HTR-8/SVneo (cell line): ENCODE measurements at places on chromosomes 12 and 14.

DNA sequence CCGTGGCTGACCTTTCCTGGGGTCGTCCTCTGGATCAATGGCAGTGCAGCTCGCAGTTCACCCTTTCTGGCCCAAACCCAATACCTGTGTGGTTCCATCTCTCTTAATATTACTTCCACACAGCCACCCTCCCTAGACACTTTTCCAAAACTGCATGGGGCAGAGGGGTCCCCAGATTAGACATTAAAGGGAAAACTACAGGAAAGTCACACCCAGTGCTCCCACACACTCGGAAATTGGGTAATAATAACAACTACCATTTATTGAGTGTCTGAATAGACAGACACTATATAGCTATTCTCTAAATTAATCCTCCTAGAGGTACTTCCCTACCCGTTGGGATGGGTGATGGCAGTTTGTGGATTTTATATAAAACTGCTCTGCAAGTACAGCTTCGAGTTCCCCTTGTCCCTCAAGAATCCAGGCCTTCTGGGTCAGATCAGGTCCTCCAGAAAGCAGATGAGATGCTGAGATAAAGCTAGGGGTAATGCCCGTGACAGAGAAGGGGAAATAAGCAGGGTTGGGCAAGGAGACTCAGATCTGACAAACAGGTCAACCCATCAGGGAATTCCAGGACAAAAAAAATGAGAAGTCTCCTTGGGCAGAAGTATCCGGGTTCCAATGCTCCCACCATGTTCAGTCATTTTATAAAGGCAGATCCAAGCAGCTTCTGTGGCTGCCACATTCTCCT lies 795 bp upstream of the PXN start:
- no peak for DNase-seq

- DNase-seq, result no peak
Observed at GRCh38 chr12:4591180-4591687, 29.2 kb downstream of the DYRK4 start.

DNA sequence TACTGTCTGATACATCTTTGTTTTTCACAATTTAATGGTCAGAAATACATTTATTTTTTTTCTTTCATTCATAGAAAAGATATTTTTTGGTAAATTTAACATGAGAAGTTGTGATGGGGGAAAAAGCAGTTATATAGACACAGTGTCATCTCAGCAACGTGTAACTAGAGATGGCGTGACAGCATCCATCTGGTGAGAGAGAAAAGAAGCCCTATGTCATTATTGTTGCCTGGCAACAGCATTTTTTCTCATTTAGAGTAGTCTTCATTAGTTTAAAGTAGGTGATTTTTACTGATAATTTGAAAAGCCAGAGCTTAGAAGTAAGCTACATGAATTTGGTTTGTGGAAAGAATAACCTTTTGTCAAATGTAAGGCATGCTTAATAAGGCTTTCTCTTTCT lies 128.6 kb downstream of the ACSS3 start:
- no peak for DNase-seq

DNA sequence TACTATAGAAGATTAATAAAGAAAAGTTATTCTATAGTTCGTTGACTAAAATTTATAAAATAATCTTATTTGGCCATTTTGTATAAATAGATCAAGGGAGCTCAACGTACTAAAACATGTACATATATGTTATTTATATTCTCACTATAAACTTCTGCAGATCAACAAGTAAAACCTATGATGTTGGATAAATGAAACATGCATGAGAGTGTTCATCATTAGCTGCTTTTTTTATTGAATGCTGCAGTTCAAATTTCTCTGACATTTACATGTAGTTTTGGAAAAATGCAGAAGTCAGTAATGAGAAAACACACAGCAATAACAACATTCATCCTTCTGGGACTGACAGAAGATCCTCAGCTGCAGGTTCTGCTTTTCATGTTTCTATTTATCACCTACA lies at the start of gene OR6C68:
Gene OR6C68, plus strand, starts transcription at position 301 of the 400 bp plus-strand sequence. Its CDS starts 0 bp downstream, at position 301.
- no peak for DNase-seq

GRCh38 chr12:123150275-123150743 lies 581 bp downstream of the PITPNM2 start:
- DNase-seq, result no peak

DNA sequence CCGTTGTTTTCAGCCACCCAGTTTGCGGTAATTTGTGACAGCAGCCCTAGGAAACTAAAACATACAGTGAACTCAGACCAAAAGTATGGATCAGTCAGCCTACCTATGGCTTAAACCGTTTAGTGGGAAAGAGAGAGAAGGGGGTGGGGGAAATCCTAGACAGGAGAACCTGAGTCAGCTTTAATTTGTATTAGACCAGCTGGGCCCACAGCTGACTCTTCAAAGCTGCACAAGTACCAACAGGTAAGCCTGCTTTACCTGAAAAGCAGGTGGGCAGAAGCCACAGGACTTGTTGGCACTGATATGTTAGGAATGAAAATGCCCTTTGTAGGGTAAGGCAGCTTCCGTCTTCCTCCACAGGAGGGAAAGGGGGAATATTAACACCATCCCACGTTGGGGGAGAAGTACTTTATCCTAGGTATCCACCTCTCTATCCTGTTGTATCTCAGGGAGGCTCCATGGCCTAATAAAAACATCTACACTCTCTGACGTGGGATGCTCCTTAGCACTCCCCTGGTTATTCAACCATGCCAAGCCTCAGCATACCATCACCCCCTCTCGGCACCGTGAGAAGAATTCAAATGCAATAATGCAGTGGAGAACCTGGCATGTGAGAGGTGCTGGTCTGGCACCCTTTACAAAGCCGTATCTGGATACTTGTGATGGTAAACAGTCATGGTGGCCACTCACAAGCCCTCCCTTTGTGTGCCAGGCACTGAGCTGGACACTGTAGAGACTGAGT lies 70.3 kb downstream of the STON2 start:
- DNase-seq, result no peak

- DNase-seq, result no peak
Observed at GRCh38 chr14:32571551-32571950, 242.5 kb downstream of the AKAP6 start.

DNA sequence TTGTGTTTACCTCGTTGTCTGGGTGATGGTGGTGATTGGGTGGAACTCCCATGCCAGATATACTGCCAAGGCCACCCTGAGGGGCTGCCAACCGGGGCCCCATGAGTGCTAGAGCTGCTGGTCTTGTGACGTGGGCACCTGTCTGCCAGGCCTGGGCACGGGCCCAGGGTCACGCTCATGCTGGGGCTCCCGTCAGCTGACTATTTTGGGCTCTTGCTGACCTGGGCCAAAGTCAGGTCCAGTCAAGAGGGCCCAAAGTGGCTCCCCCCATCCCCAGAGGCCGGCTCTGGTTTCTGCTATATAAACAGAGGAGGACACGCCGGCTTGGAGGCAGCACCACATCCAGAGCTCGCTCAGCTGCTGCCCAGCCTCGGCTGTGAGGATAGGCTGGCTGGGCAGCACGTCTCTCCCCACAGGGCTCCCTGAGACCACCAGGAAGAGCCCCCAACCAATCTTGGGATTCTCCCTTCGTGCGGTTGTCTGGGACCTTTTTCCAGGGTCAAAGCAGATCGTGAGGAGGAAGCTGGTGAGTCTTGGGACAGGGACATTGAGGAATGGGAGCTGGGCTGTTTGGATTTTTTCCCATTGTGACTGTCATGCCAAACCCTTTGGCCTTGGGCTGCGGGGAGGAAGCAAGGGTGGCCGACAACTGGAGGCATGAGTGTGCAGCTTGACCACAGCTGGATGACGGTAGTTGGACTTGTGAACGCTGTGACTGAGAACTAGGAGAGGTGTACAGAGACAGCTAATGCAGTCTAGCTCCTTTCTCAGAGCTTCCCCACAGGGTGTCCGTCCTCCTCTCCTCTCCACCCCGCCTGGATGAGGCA lies 7.6 kb upstream of the NR4A1 start:
- no peak for DNase-seq

- no peak for DNase-seq
Observed at GRCh38 chr12:4203772-4204376, 69.7 kb upstream of the CCND2 start.

- no peak for DNase-seq
Observed at GRCh38 chr12:87943023-87943422, 86.2 kb downstream of the C12orf50 start.

- DNase-seq, result no peak
Observed at GRCh38 chr12:68403711-68404110, 71.5 kb upstream of the MDM1 start.

DNA sequence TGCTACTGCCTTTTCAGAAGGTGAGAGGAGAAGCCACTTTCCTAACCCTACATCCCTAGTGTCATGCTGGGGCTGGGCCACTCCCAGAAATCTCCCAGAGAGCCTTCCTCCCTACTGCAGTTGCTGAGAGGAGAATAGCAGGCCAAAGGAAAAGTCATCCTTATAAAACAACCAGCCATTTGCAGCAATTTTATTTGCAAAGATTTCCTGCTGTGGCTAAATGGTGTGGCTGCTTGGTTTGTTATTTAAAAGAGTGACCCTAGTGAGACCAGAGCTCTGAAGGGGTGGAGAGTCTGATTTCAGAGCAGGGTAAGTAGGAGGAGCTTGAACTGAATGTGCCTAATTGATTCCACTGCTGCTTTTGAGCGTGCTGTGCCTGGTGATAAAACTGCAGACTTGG lies 232.0 kb downstream of the GRIN2B start:
- DNase-seq, result no peak

GRCh38 chr12:31362759-31363415 lies 36.9 kb upstream of the SINHCAF start:
- DNase-seq, result no peak

DNA sequence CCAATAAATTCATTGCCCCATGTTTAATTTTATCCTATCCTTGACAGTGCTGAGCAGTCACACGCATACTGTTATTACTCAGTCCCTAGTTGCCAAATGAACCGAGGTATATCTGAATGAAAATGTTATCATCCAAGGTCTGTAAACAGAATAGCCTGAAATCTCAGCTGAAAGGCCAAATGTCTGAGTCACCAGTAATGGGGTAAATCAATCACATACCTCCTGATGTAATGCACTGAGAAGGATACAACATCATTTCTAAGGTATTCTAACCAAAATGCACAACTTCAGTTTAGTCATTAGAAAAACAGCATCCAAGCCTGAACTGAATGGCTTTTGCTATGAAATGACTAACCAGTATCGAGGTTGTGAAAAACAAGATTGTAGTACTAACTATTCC lies 228.6 kb downstream of the DPF3 start:
- peak; percentile 87 for DNase-seq

- no peak for DNase-seq
Observed at GRCh38 chr14:92683041-92683440, 65.4 kb downstream of the LGMN start.

- DNase-seq, result no peak
Observed at GRCh38 chr12:130712346-130713065, 3.6 kb downstream of the RIMBP2 start.

GRCh38 chr12:54448344-54448743 lies 25.1 kb downstream of the GTSF1 start:
- DNase-seq, result no peak

- peak; percentile 94 for DNase-seq
Observed at GRCh38 chr14:99427632-99428300, 52.9 kb downstream of the SETD3 start.

- no peak for DNase-seq
Observed at GRCh38 chr12:68620519-68621471, 10.1 kb downstream of the RAP1B start.

- DNase-seq, result no peak
Observed at GRCh38 chr14:60655119-60655897, 6.0 kb upstream of the SIX1 start.

- DNase-seq, result no peak
Observed at GRCh38 chr12:132488127-132489077, 1.5 kb upstream of the FBRSL1 start.

- no peak for DNase-seq
Observed at GRCh38 chr12:90015228-90015627, 306.6 kb upstream of the ATP2B1 start.

GRCh38 chr12:51951843-51952722 lies 584 bp downstream of the ACVR1B start:
- DNase-seq, result no peak

DNA sequence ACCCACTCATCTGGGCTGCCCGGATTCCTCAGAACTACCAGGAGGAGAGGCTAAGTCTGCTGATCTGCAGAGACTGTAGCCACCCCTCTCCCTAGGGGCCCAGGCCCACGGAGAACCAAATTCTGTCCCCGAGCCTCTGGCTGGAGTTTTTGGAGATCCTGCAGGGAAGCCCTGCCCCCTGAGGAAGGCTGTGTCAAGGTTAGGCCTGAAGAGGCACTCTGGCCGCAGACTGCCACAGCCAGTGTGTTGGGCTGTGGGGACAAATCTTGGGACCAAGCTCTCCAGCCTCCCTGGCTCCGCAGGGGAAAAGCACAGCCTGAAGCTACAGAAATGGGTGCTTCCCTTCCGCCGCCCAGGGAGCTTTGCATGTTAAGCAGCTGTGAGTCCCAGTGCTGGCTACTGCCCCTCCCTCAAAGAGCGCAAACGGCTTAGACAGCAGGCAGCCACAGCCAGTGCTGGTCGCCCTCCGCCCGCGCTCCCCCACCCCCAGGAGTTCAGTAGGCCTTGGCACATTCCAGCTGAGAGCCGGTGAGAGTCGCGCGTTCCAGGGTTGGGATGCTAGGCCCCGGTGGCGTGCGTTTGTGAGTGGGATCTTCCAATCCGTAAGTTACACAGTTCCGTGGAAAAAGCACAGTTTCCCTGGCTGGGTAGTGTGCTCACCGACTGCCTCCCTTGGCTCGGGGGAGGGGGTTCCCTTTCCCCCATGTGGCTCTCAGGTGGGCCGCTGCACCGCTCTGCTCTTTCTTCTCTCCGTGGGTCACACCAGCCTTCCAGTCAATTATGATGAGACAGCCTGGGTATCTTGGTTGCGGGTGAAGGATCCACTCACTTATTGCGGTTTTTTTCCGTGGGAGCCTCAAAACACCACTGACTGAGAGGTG lies 13.2 kb downstream of the CLEC4E start:
- DNase-seq, result no peak

DNA sequence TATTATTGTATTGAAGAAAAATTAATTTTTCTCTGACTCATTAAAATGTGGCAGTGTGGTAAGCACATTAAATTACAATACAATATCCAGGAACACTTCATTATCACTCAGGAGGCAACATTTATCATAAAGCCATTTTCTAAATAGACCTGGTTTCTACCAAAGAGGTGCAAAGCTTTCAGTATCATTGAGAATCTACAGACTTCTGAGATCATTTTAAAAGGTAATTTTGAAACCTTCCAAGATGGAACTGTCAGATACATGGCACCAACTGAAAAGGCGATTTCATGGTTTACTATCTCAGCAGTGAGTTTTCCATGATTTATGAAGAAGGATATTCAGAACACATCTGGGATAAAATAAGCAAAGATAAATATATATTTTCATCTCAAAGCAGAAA lies 85.8 kb downstream of the KITLG start:
- DNase-seq, result no peak

- DNase-seq, result no peak
Observed at GRCh38 chr14:22177870-22178269, 411.2 kb downstream of the DAD1 start.

DNA sequence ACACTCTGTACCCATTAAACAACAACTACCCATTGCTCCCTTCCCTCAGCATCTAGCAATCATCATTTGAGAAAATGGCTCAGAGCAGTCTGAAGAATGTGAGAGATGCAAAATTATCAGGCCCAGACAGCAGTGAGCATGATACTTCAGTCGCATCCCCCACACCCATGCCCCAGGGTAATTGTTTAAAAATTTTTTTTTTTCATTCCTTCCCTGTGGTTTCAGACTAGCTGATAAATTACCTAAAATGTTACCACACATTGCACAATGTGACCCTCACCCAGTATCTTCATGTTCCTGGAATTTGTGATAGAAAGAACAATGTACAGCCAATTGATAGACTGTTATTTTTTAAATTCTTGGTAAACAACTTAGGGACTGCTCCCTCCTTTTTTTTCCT lies 11.3 kb upstream of the USP15 start:
- DNase-seq, result no peak
